ENCODE measurements at places on chromosomes 6 and 20. TPM values are rescaled to one million over a fixed set of nuclear protein-coding genes. Genes with fewer than 3 reads are reported as not detected.
A peak's percentile ranks its signal among the peaks of the same experiment; 100 is the strongest.

DNA sequence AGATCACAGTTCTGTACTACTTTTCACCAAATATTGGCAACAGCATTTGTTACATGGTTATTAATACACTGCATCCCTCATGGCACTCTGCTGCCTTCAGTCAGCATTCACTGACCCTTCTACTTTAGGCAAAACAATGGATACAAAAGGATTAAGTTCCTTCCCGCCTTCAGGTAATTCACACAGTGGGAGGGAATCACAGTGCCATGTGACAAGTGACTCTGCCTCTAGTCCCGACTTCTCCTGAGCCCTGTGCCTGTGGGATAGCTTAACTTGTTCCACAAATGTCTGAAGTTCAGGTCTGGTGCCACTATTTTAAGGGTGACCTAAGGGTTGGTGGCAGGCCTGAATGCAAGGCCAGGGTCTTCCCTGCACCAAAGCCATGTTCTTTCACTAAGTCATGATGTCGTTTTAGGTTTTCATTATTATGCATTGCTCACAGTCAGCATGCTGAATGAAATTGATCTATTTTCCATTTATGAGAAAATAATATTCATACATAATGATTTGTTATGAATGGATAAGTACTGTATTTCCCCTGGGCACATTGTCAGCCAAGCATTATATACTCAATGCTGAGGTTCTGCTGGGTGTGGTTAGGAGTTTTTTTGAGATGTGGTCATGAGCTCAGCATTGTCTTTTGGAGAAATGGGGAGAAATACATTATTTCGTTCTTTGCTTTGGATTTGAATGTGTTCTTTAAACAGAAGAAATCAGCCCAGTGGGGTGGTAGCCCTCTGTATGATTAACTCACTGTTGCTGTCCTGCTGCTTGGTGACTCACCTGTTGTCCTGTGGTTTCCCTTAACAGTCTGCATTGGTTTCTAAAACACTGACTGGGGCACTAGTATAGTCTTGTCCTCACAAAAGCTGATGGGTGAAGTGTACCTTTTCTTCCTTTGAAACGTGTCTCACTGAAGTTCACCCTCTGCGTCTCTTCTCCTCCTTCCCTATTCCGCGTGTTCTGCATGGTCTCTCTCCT, 66.4 kb downstream of the AFDN start:
- peak; percentile 65 for ATAC-seq

GRCh38 chr6:68447112-68447511, 188.0 kb upstream of the ADGRB3 start:
- ATAC-seq = no peak

GRCh38 chr6:169620171-169621130, 81.4 kb downstream of the WDR27 start:
- no peak for ATAC-seq

GRCh38 chr20:13717631-13718044, 67.1 kb downstream of the ESF1 start:
- no peak for ATAC-seq

DNA sequence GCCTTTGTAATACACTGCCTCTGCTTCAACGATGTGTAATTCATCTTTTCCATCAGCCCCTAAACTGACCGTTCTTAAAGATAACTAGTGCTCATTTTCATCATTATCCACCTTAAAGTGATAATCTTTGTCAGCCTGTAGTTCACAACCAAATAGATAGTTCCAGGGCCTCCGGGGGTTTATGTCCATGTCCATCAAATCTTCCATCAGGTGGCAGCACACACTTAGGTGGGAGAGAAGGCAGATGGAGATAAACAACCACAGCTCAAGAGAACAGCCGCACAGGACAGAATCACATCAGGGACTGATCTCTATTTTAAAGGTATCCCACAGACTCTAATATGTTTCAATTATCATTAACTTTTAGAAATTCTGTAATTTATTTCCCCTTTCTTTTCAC, 90.9 kb downstream of the LMBRD1 start:
- no peak for ATAC-seq

GRCh38 chr6:130625825-130626527, 201.2 kb upstream of the SMLR1 start:
- peak; percentile 92 for ATAC-seq

GRCh38 chr6:169663468-169663867, 38.4 kb downstream of the WDR27 start:
- no peak for ATAC-seq

- ATAC-seq = no peak
These were observed 138.3 kb upstream of the AKIRIN2 start for GRCh38 chr6:87840324-87840723.

DNA sequence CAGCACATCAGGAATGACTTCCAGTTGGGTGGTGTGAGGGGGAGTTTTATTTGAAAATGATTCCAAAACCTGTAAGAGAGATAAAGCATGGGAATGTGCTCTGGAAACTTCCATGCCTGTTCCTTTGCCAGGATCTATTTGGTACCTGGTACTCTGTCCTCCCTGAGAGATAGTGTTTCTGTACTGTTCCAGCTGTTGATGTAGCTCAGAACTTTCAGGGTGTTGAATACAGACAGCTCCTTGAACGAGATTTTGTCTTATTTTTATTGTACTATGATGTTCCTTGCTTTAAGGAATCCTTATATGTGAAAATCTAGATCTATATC, 148.7 kb upstream of the RIPOR2 start:
- ATAC-seq = no peak

GRCh38 chr20:31759836-31760518, 20.9 kb downstream of the TPX2 start:
- ATAC-seq = no peak

DNA sequence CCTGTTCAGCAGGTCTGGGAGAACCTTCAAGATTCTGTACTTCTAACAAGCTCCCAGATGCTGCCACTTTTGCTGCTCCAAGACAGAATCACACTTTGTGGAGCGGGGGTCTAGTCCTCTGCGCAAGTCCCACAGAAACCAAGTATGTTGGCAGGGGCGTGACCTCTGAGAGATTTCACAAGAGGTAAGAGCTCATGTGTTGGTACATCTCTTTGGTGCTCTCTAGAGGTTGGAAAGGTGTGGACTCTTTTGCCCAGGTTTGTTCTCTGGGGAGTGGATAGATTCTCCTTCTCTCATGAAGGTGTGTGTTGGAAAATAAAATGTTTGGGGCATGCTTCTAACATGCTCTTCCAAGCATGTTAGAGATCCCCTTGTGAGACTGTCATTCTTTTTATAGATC, 340.9 kb upstream of the IRAK1BP1 start:
- no peak for ATAC-seq

- ATAC-seq = no peak
These were observed 21.3 kb upstream of the SLC22A7 start for GRCh38 chr6:43276577-43277305.

- no peak for ATAC-seq
These were observed 30.9 kb upstream of the CD83 start for GRCh38 chr6:14086701-14087100.

DNA sequence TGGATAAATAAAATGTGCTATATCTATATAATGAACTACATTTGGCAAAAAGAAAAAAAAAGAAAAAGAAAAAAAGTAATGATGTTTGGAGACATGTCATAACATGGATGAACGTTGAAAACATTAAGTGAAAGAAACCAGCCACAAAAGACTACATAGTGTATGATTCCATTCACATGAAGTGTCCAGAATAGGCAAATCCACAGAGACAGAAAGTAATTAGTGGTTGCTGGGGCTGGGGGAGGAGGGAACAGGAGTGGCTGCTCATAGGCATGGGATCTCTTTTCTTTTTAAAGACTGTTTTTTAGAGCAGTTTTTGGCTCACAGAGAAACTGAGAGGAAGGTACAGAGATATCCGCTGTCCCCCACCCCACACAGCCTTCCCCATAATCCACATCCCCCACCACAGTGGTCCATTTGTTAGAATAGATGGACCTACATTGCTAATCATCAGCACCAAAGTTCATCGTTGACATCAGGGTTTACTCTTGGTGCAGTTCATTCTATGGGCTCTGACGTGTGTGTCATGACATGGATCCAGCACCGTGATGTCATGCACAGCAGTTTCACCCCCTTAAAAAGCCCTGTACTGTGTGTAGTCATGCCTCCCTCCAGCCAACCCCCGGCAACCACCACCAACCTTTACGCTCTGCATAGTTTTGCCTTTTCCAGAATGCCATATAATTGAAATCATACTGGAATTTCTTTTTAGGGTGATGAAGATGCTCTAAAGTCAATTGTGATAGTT, 240.9 kb upstream of the RREB1 start:
- no peak for ATAC-seq

GRCh38 chr20:34216382-34216742, 24.9 kb upstream of the ASIP start:
- no peak for ATAC-seq

DNA sequence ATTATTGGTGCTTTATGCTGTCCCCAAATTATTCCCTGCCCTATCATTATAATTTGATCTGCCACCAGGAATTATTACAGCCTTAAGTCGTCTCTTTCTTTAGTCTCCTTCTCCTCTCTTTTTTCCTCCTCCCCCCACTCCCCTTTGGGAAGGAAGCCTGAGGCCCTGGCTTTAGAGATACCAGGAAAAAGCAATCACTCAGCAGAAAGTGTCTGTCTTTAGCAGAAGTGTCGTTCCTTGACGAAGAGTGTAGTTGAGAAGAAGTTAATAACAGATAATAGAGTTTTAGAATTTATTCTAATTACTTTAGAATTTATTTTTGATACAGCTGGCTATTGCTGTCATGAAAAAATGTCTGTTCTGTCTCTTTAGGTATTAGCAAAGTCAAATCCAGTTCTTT, 16.5 kb downstream of the LIN28B start:
- ATAC-seq = no peak

GRCh38 chr6:21277601-21278374, 315.8 kb upstream of the SOX4 start:
- ATAC-seq = peak; percentile 48

- ATAC-seq = no peak
These were observed 32.6 kb upstream of the FUCA2 start for GRCh38 chr6:143544011-143544696.

GRCh38 chr6:127484212-127484863, 25.1 kb upstream of the KIAA0408 start:
- no peak for ATAC-seq

GRCh38 chr20:38896009-38896594, 30.1 kb upstream of the FAM83D start:
- no peak for ATAC-seq

GRCh38 chr6:141354191-141354955, 778.4 kb upstream of the GJE1 start:
- no peak for ATAC-seq

DNA sequence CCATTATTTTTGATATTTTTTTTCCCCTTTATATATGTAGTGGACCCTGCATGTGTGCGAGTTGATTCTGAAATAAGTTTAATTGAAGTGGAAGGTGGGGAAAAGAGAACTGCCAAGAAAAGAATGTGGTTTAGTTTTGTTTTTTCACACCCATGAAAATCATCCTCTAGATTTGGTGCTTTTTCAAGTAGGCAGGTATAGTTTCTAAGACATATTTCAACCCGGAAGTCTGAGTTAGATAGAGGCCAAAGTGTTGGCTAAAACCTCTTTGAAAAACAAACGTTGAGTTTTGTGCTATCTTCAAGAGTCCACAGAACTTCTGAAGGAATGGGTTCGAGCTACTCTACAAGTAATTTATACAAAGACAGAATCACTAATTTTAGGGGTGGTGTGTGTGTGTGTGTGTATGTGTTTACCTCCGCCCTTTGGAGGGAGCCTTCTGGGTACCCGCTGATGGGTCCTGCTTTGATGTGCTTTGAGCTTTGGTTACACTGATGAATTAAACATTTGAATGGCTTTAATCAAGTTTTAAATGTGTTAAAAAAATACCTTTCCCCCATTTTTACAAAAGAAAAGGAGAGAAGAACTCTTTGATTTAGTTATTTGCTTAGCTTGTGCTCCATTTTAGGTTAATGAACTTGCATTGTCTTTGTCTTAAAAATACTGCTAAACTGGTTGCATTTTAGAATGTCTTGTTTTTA, 2.5 kb downstream of the RREB1 start:
- ATAC-seq = no peak

- no peak for ATAC-seq
These were observed 99.1 kb upstream of the KCNQ5 start for GRCh38 chr6:72522735-72523141.

DNA sequence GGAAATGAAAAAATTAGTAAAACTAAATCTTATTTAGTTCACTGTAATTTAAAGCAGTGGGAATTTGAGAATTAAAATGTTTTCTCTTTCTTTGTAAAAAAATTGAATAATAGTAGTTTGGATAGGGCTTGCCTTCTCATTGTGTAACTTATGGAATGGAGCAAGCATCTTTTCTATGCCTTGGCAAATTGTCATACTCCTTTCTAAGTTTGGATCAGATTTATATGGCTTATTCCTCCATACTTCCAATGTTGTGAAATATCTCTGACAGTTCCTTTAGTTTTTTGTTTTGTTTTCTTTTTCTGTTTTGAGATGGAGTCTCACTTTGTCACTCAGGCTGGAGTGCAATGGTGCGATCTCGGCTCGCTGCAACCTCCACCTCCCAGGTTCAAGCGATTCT, 176.4 kb downstream of the SAMD5 start:
- ATAC-seq = no peak

DNA sequence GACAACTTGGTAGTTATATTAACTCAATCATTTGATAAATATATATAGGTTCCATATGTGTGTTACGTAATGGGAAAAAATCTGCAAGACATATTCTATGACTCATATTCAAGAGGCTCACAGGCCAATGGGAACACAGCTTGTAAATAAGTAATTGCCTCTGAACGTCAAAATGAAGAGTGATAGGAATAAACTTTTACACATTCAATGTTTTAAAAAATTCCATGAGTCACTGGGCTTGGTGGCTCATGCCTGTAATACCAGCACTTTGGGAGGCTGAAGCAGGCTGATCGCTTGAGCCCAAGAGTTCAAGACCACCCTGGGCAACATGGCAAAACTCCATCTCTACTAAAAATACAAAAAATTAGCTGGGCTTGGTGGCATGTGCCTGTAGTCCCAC, 209.4 kb upstream of the MCHR2 start:
- ATAC-seq = no peak

DNA sequence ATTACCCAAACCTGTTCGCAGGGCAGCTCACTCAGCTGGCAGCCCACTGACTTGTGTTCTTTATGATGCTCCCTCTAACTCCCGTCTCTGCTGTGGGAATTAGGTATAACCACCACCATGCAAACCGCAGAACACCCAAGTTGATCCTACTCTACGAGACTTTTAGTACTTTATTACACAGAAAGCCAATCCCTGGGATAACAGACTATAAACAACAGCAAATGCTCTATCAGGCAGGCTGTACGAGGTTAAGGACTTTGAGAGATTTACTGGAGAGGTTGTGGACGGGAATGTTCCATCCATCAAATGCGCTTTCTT, 241.1 kb downstream of the FOXC1 start:
- no peak for ATAC-seq

- ATAC-seq = peak; percentile 51
These were observed 24.4 kb upstream of the C6orf62 start for GRCh38 chr6:24743265-24743943.

- no peak for ATAC-seq
These were observed 437.3 kb downstream of the HDGFL1 start for GRCh38 chr6:23006656-23007055.

Gene NMBR
- not detected for total RNA-seq

Gene BPIFA1
- not detected for total RNA-seq

Gene DPPA5
- not detected for total RNA-seq

Gene ELOVL2
- 0.20 TPM for total RNA-seq

Gene LHFPL5
- not detected for total RNA-seq

Gene CABLES2
- total RNA-seq = 6.3 TPM

Gene SMLR1
- total RNA-seq = 2.1 TPM

Gene ADGRF4
- total RNA-seq = 0.22 TPM

Gene OR2H2
- 0.69 TPM for total RNA-seq

Gene SEL1L2
- not detected for total RNA-seq

Gene NFYA
- 17.6 TPM for total RNA-seq

Gene SPAG4
- total RNA-seq = 2.4 TPM

Data from motor neuron (in vitro differentiated cells).